ENCODE measurements at places on chromosomes 4 and X.

DNA sequence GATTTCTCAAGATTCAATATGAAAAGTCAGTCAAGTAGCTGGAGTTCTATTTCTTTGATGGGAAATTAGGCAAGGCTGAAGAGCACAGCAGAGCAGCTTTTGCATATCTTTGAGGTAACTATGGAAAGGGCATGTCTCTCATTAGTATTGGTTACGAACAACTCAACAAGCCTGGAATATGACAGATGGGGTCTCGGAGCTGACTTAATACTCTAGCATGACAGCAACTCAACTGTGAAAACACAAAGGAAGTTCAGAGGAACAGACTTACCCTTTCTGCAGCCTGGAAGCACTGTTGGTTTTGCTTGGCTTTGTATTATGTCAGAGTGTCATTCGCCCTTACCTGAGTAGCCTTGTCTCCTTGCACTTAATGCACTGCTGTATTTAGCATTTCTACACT lies 79.9 kb upstream of the AADAT start:
- no peak overlapping the region for H3K4me3 ChIP-seq
- peaks cover 13% of the 10 kb centered on the region for H3K36me3 ChIP-seq
- 0 out of 2 replicates have a peak, but pooled peaks cover 4% of the 10 kb centered on the region for H3K4me1 ChIP-seq

DNA sequence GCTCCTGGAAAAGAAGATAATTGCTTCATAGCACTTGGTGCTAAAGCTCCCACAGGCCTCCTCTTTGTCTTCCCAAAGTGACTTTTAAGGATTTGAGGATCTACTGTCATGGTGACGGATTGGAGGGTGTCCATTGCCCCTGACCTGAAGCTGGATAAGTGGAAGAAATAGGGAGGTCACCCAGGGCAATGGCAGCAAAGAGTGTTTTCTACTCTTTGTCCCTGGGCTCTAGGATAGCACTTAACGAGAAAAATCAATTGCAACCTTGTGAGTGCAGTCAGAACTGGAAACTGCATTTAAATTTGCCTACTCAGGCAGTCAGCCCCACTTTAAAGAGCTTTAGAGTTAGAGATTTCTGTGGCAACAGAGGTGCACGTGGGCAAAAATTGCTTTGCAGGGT lies 43.7 kb upstream of the XK start:
- peaks cover 18% of the 10 kb centered on the region for H3K4me1 ChIP-seq
- H3K27me3 ChIP-seq: no peaks in the 10 kb centered on the region
- no peak for DNase-seq
- no peaks in the 10 kb centered on the region for H3K36me3 ChIP-seq

- no peak overlapping the region for H3K4me3 ChIP-seq
- no peak for DNase-seq
- no peaks in the 10 kb centered on the region for H3K36me3 ChIP-seq
Observed at GRCh38 chr4:176042195-176042594, 23.4 kb upstream of the WDR17 start.

DNA sequence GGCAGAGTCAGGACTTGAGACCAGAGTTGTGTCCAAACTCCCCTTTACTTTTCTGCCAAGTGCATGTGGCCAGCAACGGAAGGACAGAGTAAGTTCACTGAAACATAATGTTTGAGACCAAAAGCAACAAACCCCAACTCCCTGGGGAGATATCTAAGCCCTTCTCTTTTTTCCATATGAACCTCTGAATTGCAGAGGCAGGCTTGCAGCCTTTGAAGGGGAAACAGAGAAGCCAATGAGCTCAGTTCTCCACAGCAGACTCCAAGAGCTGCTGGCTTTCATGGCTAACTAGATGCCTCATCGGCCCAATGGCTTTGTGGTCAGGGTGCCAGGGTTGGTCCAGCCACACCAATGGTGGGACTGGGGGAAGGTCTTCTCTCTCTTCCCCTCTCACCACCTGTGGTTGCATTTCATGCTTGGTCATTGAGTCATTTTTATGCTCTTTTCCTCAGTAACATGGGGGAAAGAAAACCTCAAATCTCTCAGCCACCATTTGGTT lies 34.0 kb downstream of the STARD8 start:
- no peaks in the 10 kb centered on the region for H3K36me3 ChIP-seq
- peaks cover 56% of the 10 kb centered on the region for H3K4me1 ChIP-seq
- peaks cover 3% of the 10 kb centered on the region for H3K27me3 ChIP-seq
- H3K27ac ChIP-seq: no peak overlapping the region
- DNase-seq: no peak

GRCh38 chrX:70301716-70302115 lies 11.8 kb downstream of the KIF4A start:
- no peaks in the 10 kb centered on the region for H3K27me3 ChIP-seq
- no peak overlapping the region for H3K27ac ChIP-seq
- H3K4me3 ChIP-seq: no peak overlapping the region
- DNase-seq: no peak
- peaks cover 53% of the 10 kb centered on the region for H3K36me3 ChIP-seq
- no peaks in the 10 kb centered on the region for H3K4me1 ChIP-seq

DNA sequence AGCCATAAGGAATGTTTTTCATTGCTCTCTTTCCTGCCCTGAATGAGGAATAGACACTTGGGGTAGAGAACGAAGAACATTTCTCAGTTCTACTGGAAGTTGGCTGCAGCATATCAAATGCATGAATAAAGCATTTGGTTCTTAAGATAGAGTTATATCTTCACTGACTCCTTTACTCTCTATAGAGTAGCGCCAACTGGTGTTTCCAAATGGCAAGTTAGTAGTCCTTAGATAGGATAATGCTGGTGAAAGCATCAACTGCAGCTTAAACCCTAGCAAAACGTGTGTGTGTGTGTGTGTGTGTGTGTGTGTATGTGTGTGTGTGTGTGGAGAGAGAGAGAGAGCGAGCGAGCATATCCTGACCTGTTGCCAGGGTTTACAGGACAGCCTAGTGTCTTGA lies 62.2 kb upstream of the FRMPD4 start:
- DNase-seq: no peak
- H3K27ac ChIP-seq: no peak overlapping the region
- H3K36me3 ChIP-seq: no peaks in the 10 kb centered on the region
- no peak overlapping the region for H3K4me3 ChIP-seq
- peaks cover 3% of the 10 kb centered on the region for H3K27me3 ChIP-seq
- peaks cover 14% of the 10 kb centered on the region for H3K4me1 ChIP-seq

- peaks cover 15% of the 10 kb centered on the region for H3K4me1 ChIP-seq
- peaks cover 2% of the 10 kb centered on the region for H3K36me3 ChIP-seq
- DNase-seq: no peak
Observed at GRCh38 chrX:41452565-41453356, 5.6 kb downstream of the NYX start.

- H3K4me1 ChIP-seq: peaks cover 20% of the 10 kb centered on the region
- H3K27ac ChIP-seq: peak overlapping the region; percentile 89
- H3K27me3 ChIP-seq: peaks cover 13% of the 10 kb centered on the region
- DNase-seq: peak; percentile 50
- H3K36me3 ChIP-seq: no peaks in the 10 kb centered on the region
Observed at GRCh38 chr4:13483768-13484121, 395 bp downstream of the RAB28 start.

GRCh38 chr4:16722416-16722815 lies 176.0 kb downstream of the LDB2 start:
- no peak for DNase-seq
- no peaks in the 10 kb centered on the region for H3K27me3 ChIP-seq
- no peak overlapping the region for H3K4me3 ChIP-seq
- peaks cover 21% of the 10 kb centered on the region for H3K36me3 ChIP-seq
- peaks cover 9% of the 10 kb centered on the region for H3K4me1 ChIP-seq
- no peak overlapping the region for H3K27ac ChIP-seq

- peaks cover 10% of the 10 kb centered on the region for H3K4me1 ChIP-seq
- no peak overlapping the region for H3K4me3 ChIP-seq
- DNase-seq: no peak
- no peak overlapping the region for H3K27ac ChIP-seq
- peaks cover 59% of the 10 kb centered on the region for H3K36me3 ChIP-seq
Observed at GRCh38 chr4:11218692-11219091, 210.0 kb downstream of the HS3ST1 start.

DNA sequence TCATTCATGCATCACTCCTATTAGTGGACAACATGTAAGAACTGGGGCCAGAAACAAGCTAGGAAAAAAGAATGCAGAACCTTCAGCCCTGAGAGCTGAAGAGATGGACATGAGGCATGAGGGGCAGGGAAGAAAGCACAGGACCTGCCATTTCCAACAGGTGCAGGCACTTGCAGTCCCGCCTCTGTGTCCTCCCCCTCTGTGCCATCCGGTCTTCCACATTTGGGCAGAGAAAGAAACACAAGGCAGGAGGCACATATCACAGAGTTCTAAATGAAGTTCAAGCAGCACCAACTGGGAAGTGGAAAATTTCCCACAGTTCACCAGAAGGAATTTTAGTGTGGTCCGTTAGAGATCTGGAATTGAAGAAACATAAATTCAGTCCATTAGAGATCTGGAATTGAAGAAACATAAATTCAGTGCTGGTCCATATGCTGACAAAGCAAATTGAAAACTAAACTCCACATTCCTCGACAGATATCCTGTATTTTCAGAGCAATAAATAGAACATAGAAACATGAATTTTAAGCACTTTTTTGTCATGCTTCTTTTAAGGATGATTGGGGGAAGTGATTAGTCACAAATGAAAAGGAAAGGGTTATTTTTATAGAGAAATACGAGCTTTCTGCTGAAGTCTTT lies 57.2 kb upstream of the DAPP1 start:
- no peaks in the 10 kb centered on the region for H3K36me3 ChIP-seq
- peaks cover 5% of the 10 kb centered on the region for H3K4me1 ChIP-seq
- no peak overlapping the region for H3K4me3 ChIP-seq
- no peak for DNase-seq
- no peak overlapping the region for H3K27ac ChIP-seq
- no peaks in the 10 kb centered on the region for H3K27me3 ChIP-seq

GRCh38 chrX:69457756-69458155 lies 46.4 kb upstream of the NALF2 start:
- peaks cover 4% of the 10 kb centered on the region for H3K36me3 ChIP-seq
- H3K4me1 ChIP-seq: peaks cover 2% of the 10 kb centered on the region
- H3K4me3 ChIP-seq: no peak overlapping the region
- peaks cover 3% of the 10 kb centered on the region for H3K27me3 ChIP-seq
- DNase-seq: no peak
- H3K27ac ChIP-seq: no peak overlapping the region

- no peak for DNase-seq
- H3K4me3 ChIP-seq: no peak overlapping the region
- H3K27me3 ChIP-seq: no peaks in the 10 kb centered on the region
- no peak overlapping the region for H3K27ac ChIP-seq
- peaks cover 14% of the 10 kb centered on the region for H3K4me1 ChIP-seq
- H3K36me3 ChIP-seq: no peaks in the 10 kb centered on the region
Observed at GRCh38 chr4:68736813-68737212, 66.4 kb upstream of the UGT2B15 start.

- DNase-seq: peak; percentile 1
- H3K27ac ChIP-seq: no peak overlapping the region
- no peak overlapping the region for H3K4me3 ChIP-seq
- no peaks in the 10 kb centered on the region for H3K27me3 ChIP-seq
Observed at GRCh38 chr4:3686753-3687152, 79.4 kb upstream of the ADRA2C start.

GRCh38 chr4:10959586-10959985 lies 275.0 kb upstream of the CLNK start:
- peaks cover 65% of the 10 kb centered on the region for H3K36me3 ChIP-seq
- H3K4me3 ChIP-seq: no peak overlapping the region
- H3K27me3 ChIP-seq: peaks cover 9% of the 10 kb centered on the region
- no peak for DNase-seq
- H3K4me1 ChIP-seq: peaks cover 30% of the 10 kb centered on the region

GRCh38 chr4:170134821-170135220 lies 45.1 kb upstream of the AADAT start:
- H3K36me3 ChIP-seq: peaks cover 31% of the 10 kb centered on the region
- no peak for DNase-seq
- H3K4me1 ChIP-seq: no peaks in the 10 kb centered on the region
- no peak overlapping the region for H3K4me3 ChIP-seq
- H3K27me3 ChIP-seq: no peaks in the 10 kb centered on the region

- peaks cover under 1% of the 10 kb centered on the region for H3K4me1 ChIP-seq
- DNase-seq: no peak
- no peak overlapping the region for H3K27ac ChIP-seq
- no peak overlapping the region for H3K4me3 ChIP-seq
- no peaks in the 10 kb centered on the region for H3K36me3 ChIP-seq
Observed at GRCh38 chrX:150303386-150304097, 59.6 kb upstream of the MAMLD1 start.

GRCh38 chr4:184792334-184792733 lies 33.4 kb downstream of the ACSL1 start:
- peaks cover 17% of the 10 kb centered on the region for H3K4me1 ChIP-seq
- no peak overlapping the region for H3K4me3 ChIP-seq
- peaks cover 10% of the 10 kb centered on the region for H3K36me3 ChIP-seq
- H3K27me3 ChIP-seq: no peaks in the 10 kb centered on the region
- H3K27ac ChIP-seq: no peak overlapping the region
- no peak for DNase-seq

GRCh38 chrX:20071511-20072079 lies 45.1 kb downstream of the MAP7D2 start:
- DNase-seq: no peak
- H3K27me3 ChIP-seq: no peaks in the 10 kb centered on the region
- no peak overlapping the region for H3K27ac ChIP-seq
- peaks cover 4% of the 10 kb centered on the region for H3K4me1 ChIP-seq

GRCh38 chr4:4671774-4672349 lies 130.0 kb upstream of the STX18 start:
- no peak overlapping the region for H3K27ac ChIP-seq
- no peak overlapping the region for H3K4me3 ChIP-seq
- peaks cover 56% of the 10 kb centered on the region for H3K4me1 ChIP-seq
- DNase-seq: no peak

DNA sequence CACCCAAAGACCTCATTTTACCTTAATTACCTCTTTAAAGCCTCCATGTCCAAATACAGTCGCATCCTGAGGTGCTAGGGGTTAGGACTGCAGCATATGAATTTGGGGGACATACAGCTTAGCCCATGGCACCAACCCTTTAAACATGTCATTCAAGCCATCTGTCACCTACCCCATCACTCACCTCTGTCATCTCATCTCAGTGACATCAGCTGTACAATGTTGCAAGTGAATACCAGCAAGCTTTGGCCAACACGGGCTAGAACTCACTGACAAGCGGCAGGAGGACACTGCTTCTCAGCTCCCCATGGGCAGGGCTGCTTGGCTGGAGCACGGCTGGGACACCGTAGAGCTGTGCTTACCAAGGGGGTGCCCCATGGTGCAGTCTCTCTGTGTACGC lies 107.5 kb downstream of the STK32B start:
- no peak overlapping the region for H3K4me3 ChIP-seq
- H3K27me3 ChIP-seq: peaks cover 27% of the 10 kb centered on the region
- H3K4me1 ChIP-seq: peaks cover 13% of the 10 kb centered on the region

- no peak overlapping the region for H3K27ac ChIP-seq
- H3K4me3 ChIP-seq: no peak overlapping the region
- DNase-seq: peak; percentile 16
- no peaks in the 10 kb centered on the region for H3K27me3 ChIP-seq
- H3K36me3 ChIP-seq: no peaks in the 10 kb centered on the region
- peaks cover 4% of the 10 kb centered on the region for H3K4me1 ChIP-seq
Observed at GRCh38 chr4:61938250-61938846, 738.2 kb downstream of the ADGRL3 start.

- H3K4me1 ChIP-seq: peaks cover 29% of the 10 kb centered on the region
- no peak overlapping the region for H3K4me3 ChIP-seq
- H3K27me3 ChIP-seq: no peaks in the 10 kb centered on the region
- no peak for DNase-seq
- H3K27ac ChIP-seq: no peak overlapping the region
- H3K36me3 ChIP-seq: no peaks in the 10 kb centered on the region
Observed at GRCh38 chr4:26533685-26534084, 43.4 kb upstream of the CCKAR start.

Data from WTC11 (cell line).